ENCODE measurements at places on chromosomes 2 and 18.

DNA sequence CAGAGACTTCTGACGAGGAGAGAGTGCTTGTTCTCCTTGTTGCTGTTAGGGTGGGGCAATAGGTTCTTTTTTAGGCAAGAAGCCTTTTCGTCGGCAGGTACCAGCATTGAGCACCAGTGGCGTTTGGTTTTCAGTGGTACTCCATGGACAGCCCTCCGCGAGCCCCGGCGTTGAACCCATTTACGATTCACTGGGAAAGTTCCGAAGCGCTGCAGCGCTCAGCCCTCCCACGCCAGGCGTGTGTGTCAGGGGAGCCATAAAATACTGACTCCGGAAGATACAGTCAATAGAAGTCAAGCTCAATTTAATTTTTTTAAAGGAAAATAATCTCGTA, 494 bp upstream of the ROCK1 start:
- DNase-seq = no peak

- no peak for DNase-seq
Observed at GRCh38 chr2:71347517-71347916, 15.9 kb downstream of the ZNF638 start.

GRCh38 chr2:18630541-18630940, 41.2 kb upstream of the NT5C1B start:
- no peak for DNase-seq

DNA sequence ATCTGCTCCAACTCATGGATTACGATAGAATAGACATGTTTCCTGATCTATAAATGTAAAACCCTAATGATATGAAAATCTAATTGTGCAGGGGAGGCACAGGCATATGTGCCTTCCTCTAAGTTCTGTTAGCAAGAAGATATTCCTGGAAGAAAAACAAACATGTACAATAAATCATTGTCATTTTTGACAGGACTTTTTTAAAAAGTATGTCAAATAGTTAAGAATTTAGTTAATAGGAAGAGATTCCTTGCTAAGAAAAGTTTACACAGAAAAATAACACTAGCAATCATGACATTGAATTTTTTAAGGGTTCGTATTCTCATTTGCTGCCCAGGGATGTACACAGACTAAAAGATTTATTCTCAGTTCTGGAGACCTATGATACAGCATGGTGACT, 15.3 kb upstream of the CREB1 start:
- DNase-seq = no peak

GRCh38 chr18:10928011-10928771, 221.2 kb downstream of the PIEZO2 start:
- no peak for DNase-seq

- no peak for DNase-seq
Observed at GRCh38 chr2:145543856-145544255, 1023.9 kb upstream of the ZEB2 start.

- no peak for DNase-seq
Observed at GRCh38 chr2:195932-196331, 67.9 kb downstream of the SH3YL1 start.

GRCh38 chr18:69157906-69158305, 242.8 kb upstream of the DOK6 start:
- DNase-seq = no peak

- no peak for DNase-seq
Observed at GRCh38 chr2:15128846-15129245, 432.3 kb downstream of the NBAS start.

- no peak for DNase-seq
Observed at GRCh38 chr2:144190908-144191605, 328.9 kb downstream of the ZEB2 start.

- DNase-seq = no peak
Observed at GRCh38 chr2:224584111-224584784, 915 bp downstream of the CUL3 start.

DNA sequence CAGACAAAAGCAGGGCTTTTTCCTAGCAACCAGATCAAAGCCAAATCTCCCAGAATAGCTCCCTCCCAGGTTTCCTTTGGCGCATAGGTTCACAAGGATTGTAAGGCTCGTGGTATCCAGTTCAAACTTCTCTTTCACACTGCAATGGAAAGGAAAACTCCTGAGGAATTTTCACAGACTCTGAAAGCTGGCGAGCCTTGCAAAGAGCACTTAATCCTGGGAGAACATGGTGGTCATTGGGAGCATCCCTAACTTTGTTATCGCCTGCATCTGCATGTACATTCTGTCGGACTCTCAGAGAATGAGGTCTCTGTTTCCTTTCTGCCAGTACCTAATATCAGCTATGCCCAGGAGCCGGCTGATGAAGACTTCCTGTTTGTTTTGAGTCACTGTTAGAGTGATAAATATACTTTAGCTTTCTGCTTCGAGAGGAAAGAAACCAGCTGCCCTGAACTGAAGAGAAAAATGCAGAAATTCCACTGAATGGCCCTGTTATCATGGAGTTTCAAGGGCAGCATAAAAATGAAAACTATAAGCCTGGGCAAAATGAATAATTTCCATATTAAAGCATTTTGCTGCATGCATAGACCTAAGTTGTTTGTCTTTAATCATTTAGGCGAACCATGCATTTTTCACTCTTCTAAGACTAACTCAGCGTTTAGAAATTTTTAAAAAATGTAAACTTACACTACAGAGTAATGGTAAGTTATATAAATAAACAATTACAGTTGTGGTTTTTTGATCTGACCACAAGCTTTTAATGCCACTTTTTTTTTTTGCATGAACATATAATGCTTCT, 76.4 kb upstream of the ZEB2 start:
- DNase-seq = no peak

DNA sequence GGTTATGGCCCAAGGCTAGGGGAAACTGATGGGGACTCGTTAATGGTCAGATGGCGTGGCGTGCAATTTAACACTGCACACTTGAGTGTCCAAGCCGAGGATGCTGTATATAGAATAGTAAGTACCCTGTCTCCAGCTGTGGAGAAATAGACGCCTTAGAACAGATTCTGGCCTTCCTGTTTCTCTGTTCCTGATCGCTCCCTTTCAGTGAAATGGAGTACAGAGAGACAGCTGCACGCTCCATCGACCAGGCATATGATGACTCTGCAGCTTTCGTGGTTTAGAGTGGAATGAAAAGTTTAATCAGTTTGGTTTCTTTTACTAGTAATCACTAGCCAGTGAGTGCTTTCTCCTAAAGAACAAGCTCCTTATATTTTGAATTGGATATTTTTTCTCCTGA, 213.4 kb downstream of the NEDD4L start:
- no peak for DNase-seq

GRCh38 chr2:101476605-101477208, 1.8 kb upstream of the RFX8 start:
- no peak for DNase-seq

- DNase-seq = no peak
Observed at GRCh38 chr2:67879586-67880290, 183.1 kb downstream of the C1D start.

GRCh38 chr2:203061346-203061745, 46.7 kb downstream of the NBEAL1 start:
- no peak for DNase-seq

DNA sequence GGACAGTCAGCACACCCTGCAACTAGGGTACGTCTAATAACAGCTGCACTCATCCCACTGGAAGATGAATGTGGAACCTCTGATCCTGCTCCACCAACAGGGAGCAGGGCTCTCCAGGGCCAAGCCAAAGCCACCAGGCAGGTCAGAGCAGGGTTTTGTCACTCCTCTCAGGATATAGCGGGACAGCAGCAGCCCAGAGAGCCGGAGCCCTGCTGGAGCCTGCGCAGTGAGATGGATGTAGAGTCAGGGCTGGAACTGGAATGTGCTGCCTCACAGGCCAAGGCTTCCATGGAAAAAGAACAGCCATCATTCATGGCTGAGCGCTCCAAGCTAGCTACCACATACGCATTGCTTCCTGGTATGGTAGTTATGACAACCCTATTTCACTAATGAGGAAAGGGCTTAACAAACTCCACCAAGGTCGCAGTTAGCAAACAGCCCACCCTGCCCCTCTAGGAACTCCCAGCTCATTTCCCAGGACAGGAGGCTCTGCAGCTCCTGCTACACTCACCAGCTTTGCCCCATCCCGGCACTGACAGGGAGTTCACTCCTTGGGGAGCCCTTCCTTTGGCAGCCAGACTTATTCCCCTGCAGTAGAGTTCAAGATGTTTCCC, 85.2 kb downstream of the HS1BP3 start:
- DNase-seq = no peak

DNA sequence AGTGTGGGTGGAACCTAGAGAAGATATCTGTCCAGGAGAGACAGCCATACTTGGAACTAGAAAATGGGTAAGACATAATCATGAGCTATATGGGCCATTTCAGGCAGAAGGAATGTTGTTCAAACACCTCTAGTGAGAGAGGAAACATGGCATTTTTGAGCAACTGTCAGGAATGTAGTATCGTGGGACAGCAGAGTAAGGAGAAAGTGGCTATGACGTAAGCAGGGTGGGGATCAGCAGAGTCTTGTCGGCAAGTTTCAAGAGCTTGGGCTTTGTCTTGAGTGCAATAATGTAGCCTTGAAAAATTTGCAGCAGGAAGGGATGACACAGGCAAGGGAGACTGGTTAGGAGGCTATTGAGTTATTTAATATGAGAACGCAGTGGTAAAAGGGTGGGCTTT, 20.4 kb downstream of the SERPINB7 start:
- no peak for DNase-seq

DNA sequence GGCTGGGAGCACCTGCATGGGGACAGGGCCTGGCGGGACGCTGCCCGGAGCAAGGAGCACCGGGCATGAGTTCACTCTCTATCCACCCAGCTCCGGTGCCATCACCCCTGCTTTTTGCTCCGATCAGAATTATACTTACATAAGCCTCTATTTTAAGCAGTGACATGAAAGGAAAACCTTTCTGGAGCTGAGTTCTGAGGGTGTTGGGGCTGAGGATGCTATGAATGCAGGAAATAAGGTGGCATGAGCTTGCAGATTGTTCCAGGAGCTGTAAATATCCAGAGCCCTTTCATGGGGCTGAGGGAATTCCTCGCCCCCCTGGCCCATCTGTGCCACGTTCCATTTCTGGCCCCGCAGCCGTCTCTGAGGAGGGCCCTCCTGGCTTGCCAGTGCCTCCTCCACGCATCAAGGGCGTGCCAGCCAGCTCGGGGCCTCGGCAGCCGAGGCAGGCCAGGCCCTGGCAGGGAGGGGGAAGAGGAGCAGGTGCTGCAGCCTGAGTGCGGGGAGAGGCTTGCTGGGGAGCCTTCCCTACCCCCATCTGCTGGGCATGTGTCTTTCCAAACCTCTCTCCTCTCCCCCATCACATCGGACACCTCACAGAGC, 91.7 kb upstream of the MCFD2 start:
- DNase-seq = no peak

- DNase-seq = peak; percentile 22
Observed at GRCh38 chr2:25700221-25700660, 26.9 kb upstream of the DTNB start.

DNA sequence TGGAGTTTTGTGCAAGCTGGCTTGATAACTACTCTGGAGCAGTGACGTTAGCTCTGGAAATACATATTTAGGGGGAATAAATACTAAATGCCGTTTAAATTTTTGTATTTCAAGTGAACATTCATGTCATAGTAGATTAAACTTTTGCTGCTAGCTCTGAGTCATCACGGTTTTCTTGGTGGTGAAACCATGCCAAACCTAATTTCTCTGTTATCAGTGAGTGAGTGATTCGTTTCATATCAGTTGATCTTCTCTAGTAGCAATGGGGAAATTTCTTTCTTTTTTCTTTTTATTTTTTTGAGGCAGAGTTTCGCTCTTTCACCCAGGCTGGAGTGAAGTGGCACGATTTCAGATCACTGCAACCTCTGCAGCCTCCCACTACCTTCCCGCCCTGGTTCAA, 211.1 kb downstream of the PTPRM start:
- DNase-seq = no peak

DNA sequence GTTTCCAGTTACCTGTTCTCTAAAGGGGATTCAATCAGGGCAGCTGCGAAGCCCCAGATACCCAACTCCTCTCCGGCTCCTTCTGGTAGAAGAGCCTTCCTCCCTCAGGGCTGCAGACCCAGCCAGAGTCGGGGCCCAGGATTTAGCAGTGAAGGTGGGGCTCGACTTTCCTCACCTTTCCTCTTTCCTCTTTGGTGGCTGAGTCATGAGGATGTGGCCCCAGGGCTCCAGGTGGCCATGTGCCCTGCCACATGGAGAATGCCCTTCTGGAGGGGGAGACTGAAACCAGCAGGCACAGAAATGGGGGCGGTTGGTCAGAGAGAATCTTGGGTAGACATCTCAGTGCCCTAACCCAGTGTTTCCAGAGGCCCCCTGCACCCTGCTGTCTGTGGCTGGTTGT, 402.6 kb downstream of the NBAS start:
- DNase-seq = no peak

DNA sequence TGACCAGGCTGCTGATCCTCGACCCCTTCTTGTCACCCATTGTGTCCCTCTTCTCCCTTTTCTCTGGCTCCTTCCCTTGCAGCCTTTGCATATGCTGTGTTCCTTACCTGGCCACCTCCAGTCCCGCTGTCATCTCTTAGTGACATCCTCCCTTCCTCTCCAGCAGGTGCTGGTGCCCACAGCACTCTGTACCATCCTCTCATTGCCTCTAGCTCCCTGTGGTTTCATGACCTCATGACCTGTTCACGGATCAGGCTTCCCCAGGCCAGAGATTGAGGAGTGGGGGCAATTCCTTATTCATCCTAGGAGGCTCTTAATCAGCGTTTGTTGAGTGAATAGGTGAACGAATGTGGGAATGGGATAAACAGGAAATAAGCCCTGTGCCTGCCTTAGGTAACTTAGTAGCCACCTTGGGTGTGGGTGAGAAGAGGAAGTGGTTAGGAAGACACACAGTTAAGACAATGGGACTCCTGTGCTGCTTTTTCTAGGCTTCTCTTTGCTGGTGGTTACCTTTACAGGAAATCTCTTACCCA, 35.5 kb downstream of the ITGA6 start:
- no peak for DNase-seq

- no peak for DNase-seq
Observed at GRCh38 chr2:174076040-174076439, 110.9 kb upstream of the SP3 start.

DNA sequence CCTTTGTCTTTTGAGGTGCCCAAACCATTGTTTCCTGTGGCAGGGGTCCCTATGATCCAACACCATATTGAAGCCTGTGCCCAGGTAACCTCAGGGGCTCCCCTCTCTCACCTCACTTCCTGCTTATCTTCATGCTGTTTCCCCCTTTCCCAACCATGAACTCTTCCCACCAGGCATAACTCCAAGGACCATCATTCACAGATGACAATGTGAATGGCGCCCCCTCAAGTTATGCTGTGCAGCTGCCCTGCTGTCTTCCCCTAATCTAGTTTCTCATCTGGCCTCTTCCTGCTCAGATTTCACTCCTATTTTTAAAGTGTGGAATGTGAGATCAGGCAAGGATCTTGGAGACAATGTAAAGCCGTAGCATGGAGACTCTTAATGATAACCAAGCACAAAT, 1.4 kb downstream of the GMPPA start:
- no peak for DNase-seq

GRCh38 chr2:11861044-11861443, 114.6 kb downstream of the LPIN1 start:
- no peak for DNase-seq

GRCh38 chr2:64288321-64289193, 144.3 kb upstream of the PELI1 start:
- DNase-seq = no peak
